ENCODE measurements at places on chromosomes 4 and X. TPM values are rescaled to one million over a fixed set of nuclear protein-coding genes. Genes with fewer than 3 reads are reported as not detected.

- DNase-seq, result no peak
Measured at GRCh38 chr4:63492515-63492914, 916.7 kb downstream of the TECRL start.

Gene MAGEB1
- total RNA-seq, result not detected

Gene KCNIP4
- total RNA-seq, result not detected

Gene TMEM47
- total RNA-seq, result 366 TPM

Gene AWAT2
- total RNA-seq, result not detected

Gene GPM6B
- total RNA-seq, result 23.7 TPM

Gene REPS2
- total RNA-seq, result 22.9 TPM

GRCh38 chrX:23493941-23494374, 159.3 kb downstream of the PTCHD1 start:
- DNase-seq, result no peak

DNA sequence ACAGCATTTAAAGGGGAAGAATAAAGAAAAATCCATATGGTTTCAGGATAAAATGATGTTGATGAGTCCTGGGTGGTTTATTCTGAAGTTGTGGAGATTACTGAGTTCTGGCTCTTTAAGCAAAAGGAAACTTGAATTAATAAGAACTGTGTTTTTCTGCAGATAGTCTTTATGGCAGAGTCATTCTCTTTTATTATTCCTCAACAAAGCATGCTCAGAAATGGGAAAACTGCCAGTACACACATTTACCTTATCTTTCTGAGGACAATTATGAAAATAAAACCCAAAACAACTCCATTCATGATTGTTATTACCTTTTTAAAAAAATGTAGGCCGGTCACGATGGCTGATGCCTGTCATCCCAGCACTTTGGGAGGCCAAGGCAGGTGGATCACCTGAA, 58.5 kb downstream of the ADD1 start:
- DNase-seq, result no peak

Gene FAM241A
- total RNA-seq, result 7.5 TPM

Gene GAGE10
- total RNA-seq, result not detected

Gene APBB2
- 137 TPM for total RNA-seq

DNA sequence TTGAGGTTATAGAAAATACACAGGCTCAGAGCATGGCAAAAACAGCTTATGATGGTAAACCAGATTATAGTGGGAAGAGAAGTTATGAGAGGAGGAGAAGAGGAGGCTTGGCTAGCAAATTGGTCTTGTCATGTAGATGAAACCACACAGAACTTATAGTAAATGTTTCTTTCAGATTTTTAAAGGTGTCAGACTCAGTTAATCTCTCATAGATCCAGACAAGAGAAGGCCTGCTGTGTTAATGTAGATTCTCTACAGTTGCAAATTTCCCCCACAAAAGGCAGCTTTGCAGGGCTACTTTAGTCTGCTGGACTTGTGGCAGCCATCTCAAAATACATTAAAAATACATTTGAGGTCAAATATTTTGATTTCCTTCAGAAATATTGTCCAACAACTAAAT, 1731.7 kb downstream of the ARAP2 start:
- no peak for DNase-seq

DNA sequence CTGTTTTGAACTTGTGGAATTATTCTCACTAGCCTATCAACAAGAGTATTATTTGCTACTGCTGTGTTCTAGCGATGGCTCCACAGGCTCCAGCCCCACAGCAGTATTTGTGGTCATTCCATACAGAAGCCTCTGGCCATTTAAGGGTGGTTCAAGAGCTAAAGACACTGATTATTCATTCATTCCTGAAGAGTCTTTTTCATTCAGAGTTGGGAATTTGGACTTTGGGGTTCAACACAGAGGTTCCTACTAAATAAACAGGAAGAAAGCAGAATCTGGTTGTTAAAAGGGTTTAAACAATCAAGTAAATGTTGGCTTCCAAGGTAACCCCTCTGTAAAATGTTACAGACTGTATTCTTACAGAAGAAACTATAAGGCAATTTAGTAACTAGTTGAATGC, 4.3 kb upstream of the MBNL3 start:
- DNase-seq, result no peak

Gene PROM1
- total RNA-seq, result 7.1 TPM

DNA sequence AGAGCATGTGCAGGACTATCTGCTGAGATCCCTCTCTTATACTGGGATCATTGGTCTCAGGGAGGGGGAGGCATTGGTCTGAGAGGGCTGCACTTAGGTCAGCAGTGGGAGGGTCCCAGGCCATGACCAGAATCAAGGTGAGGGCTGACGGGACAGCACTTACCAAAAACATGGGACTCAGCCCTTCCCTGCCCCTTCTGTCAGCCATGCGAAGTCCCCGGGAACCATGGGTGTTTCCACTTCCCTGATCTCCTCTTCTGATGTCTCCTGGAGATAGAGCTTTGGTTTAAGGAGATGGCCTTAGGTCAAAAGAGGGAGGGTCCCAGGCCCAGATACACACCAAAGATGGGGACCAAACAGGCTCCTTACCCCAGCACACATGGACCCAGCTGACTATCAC, 12.9 kb upstream of the HSFX1 start:
- DNase-seq, result no peak

DNA sequence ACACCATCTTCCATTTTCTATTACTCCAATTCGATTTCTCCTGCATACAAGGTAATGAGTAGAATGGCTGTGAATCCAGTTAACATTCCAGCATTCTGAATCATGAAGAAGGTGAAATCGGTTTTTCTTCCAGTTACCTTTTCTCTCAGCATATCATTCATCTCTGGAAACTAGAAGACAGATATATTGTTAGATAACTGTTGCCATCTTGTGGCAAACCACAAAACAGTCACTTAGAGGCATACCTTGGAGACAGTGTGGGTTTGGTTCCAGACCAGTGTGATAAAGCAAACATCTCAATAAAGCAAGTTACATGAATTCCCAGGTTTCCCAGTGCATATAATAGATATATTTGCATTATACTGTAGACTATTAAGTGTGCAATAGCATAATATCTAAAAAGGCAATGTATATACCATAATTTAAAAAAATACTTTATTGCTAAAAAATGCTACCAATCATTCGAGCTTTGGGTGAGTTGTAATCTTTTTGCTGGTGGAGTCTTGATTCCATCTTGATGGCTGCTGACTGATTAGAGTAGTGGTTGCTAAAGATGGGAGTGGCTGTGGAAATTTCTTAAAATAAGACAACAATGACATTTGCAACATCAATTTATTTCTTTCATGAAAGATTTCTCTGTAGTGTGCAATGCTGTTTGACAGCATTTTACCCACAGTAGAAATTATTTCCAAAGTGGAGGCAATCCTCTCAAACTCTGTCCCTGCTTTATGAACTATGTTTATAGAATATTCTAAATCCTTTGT, 82.1 kb downstream of the SLC39A8 start:
- DNase-seq, result no peak

- DNase-seq, result no peak
Measured at GRCh38 chr4:16827794-16828724, 70.4 kb downstream of the LDB2 start.

Gene NSUN7
- 6.8 TPM for total RNA-seq

- DNase-seq, result no peak
Measured at GRCh38 chr4:41753942-41754341, 5.4 kb upstream of the PHOX2B start.

DNA sequence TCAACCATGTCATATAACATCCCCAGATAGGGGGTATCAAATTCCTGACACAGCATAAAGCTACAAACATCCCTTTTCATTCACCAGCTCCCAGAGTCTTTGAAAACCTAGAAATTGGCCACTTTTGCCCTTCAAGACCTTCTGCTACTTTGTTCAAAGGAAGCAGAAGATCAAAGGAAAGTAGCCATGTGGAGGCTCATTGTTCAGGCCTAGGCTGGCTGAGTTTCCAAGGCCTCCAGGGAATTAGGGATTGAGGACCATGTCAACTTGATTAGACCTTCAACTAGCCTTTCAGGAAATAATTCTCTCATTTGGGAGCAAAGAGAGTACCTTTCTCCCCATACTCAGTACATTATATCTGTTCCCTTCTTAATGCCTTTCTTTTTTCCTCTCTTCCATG, 66.8 kb upstream of the ATXN3L start:
- DNase-seq, result no peak

GRCh38 chr4:185847352-185848097, 35.5 kb upstream of the SORBS2 start:
- DNase-seq, result no peak

GRCh38 chrX:9414416-9414815, 50.4 kb upstream of the TBL1X start:
- DNase-seq, result no peak

- no peak for DNase-seq
Measured at GRCh38 chrX:142549923-142550322, 344.8 kb upstream of the MAGEC2 start.

DNA sequence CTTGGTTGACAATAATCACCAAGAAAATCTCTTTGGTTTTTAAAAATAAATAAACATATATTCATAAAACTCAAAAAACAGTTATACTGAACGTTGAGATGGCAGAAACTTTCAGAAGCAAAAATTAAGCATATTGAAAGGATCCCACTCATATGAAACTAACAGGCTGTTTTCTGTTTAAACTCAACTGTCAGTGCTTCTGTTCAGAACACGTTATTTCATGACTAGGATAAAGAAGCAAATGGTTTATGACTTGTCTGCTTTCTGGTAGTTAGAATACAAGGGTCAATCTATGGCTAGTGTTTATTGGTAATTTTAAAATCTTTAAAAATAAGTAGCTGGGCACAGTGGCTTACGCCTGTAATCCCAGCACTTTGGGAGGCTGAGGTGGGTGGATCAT, 4.1 kb downstream of the GPR82 start:
- no peak for DNase-seq

DNA sequence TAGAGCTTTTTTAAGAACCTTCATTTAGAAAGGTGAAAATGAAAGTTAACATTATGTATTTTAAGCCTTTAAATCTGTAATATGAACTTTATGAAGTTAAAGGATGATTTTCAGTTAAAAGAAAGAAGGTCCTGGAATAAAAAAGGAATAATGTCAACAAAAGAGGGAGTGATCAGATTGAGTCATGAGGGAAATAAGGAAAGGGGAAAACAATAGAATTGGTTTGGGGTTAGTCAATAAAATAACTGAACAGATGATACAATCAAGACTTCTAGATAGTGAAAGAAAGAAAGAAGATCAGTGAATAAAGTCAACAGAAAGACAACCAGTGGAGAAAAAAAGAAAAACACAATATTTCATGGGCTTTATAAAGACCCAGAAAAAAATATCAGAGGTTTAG, 291.6 kb upstream of the ARSJ start:
- no peak for DNase-seq

- DNase-seq, result no peak
Measured at GRCh38 chr4:138898282-138898681, 117.3 kb upstream of the NOCT start.

GRCh38 chr4:69800599-69800998, 40.2 kb upstream of the SULT1B1 start:
- DNase-seq, result no peak

GRCh38 chr4:168787801-168788595, 222.1 kb downstream of the CBR4 start:
- no peak for DNase-seq

- no peak for DNase-seq
Measured at GRCh38 chrX:54029529-54030143, 14.6 kb downstream of the PHF8 start.

Gene SH3RF1
- total RNA-seq, result 24.6 TPM

Gene CXCL10
- 1.3 TPM for total RNA-seq

- DNase-seq, result no peak
Measured at GRCh38 chr4:149343614-149344013, 472.0 kb downstream of the IQCM start.

DNA sequence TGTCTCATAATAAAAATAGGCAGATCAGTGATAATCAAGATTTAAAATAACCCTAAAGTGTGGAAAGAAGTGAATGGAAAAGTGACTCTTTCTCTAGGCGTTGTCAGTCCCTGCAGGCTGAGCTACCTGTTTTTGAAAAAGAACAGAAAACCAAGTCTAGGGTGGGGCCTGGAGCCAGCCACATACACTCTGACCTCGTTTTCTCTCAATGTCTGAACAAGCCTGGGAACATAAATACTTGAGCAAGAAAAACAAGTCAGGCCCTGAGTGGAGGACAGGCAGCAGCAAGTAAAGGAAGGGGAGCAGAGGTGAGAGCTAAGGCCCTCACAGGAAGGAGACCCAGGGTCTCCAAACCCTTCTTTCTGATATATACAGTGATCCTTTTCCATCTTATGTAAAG, 91.7 kb upstream of the HPF1 start:
- DNase-seq, result no peak

DNA sequence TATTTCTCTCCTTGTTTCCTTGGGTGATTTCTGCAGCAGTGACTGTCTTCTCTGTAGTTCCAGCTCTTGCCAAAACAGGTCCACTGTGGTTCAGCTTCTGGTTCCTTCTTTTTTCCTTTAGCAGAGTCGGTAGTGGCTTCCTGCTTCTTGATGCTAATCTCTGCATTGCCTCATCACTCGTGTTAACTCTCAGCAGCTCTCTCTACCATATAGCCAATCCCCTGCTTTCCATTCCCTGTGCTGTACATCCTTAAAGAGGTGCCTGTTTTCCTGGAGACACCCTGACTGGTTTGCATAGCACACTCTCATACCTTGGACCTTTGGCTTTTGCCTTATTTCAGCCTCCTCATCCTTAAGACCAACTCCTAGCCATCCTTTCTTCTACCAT, 191.2 kb upstream of the LNX1 start:
- no peak for DNase-seq

DNA sequence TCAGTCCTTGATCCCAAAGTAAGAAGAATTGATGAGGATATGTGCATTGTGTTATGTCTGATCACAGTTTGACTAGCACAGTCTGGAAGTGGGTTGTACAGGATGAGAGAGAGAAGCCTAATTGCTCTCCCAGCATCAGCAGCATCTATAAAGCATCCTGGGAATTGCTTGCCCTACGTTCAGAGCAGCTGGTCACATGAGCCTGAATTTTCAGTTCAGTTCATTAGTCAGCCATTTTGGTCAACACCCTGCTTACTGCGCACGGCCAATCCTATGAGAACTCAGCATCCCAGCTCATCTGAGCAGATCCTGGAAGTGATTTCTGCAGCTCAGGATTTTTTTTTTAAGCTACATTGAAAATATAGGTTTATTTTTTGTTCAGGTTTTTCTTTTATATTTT, at the start of gene RUFY3:
Gene RUFY3 (plus strand): TSS at position 218 of the 400 bp plus-strand sequence. CDS start 610 bp downstream, outside the sequence.
- DNase-seq, result no peak

Gene XK
- 1.6 TPM for total RNA-seq

GRCh38 chr4:35649778-35650177, 594.5 kb downstream of the ARAP2 start:
- no peak for DNase-seq

DNA sequence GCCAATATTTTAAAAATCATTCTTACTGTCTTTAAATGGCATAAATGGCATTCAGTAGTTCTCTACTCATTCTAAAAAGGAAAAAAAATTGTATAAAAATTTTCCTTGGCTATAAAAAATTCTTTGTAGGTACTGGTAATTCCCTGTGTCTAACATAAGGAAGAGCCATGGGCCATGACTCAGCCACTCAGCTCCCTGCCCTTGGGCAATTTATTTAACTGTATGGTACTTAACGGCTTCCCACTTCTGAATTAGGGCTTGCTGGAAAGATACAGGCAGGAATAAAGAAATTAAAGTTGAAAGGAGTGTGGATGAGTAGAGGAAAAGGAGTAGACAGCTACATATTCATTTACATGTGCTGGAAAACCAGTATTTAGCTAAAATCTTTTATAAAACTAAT, 30.6 kb downstream of the ABHD18 start:
- no peak for DNase-seq

Gene GUF1
- total RNA-seq, result 13.3 TPM

- DNase-seq, result no peak
Measured at GRCh38 chr4:37991623-37992410, 31.6 kb downstream of the PTTG2 start.

Measured in thoracic aorta (tissue), 2 donors.